Activated CD4-positive, alpha-beta T cell treated with anti-CD3 and anti-CD28 coated beads, Interleukin-2, amount 50 U/mL, for 4 hours (primary cell): ENCODE measurements at places on chromosomes 6 and 20.

DNA sequence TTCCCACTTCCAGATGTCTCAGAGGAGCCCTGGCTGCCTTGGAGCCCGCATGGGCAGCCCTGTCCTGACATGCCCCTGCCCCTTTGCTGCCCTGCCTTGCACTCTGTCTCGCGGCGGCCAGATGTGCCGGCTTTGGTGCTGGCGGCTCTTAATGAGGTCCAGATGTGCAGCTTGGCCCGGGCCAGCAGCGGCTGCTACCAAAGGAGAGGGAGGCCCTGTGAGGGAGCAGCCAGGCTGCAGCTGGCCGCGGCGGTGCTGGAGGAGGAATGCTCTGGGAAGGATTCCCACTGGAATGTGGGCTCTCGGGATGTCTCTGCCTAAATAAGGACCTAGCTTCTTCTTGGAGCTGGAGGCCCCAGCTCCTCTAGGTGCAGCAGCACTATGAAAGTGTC is 72.4 kb downstream of the FGD2 start:
- no peak for DNase-seq

DNA sequence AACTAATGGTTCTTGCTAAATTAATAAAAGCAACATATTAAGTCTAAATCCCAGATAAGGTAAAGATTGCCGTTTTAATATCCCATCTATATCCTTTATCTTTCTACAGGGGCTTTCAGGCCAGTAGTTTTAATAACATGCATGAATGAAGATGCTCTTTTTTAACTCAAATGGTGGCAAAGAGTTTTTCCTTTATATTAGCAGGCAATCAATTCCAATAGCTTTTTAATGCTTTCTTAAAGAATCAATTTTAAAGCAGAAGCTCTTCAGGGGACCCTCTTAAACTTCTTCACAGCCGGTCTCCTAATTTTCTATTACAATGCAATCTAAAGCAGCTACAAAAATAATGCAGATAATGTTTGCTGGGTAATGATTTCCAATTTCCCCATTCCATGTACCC is 107.8 kb upstream of the HS3ST5 start:
- DNase-seq: no peak

- DNase-seq: no peak
These were observed 7.3 kb upstream of the BPIFB3 start for GRCh38 chr20:33046412-33046811.

DNA sequence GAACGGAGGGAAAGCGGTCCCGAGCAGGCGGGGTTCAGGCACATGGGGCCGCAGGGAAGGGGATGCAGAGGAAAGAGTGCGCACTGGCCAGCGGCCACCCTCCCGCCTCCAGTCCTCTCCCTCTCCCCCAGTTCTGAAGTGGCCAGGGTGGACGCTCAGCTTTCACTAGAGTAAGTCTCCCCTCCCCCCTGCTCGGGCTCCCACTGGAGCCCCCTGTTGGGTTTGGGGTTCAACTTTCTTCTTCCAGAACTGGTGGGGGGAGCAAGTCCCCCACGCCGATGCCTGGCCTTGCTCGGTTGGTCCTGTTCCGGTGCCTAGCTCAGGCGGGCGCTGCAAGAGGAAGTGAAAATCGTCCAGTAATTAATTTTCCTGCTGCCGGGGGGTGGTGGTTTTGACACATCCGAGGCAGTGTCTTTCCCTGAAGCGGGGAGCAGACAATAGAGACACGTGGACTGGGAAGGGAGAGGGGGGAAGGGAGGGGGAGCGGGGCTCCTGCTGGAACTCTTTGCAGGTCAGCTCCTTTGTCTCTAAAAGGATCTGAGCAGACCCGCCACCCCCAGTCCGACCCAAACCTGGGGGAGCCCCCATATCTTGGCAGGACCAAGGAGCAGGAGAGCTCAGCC is 824 bp upstream of the SCRT2 start:
- no peak for DNase-seq

GRCh38 chr20:58448958-58449357 is 59.9 kb downstream of the VAPB start:
- no peak for DNase-seq

- DNase-seq: no peak
These were observed 133.0 kb downstream of the SAMD5 start for GRCh38 chr6:147641511-147641910.

DNA sequence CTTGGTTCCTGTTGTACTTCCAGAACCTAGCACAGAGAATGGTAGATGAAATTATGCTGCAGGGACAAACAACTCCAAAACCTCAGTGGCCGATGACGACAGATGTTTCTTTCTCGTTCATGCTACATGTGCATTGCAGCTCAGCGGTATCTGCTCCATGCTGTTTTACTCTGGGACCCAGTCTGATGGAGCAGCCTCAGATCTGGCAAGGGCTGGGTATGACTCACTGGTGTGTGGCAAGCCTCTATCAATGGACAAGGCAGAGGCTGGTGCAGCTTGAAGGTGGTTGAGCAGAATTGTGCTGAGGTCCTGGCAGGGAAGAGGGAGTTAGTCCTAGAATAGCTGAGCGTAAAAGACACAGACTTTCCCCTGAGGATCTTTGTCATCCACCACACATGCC is 10.3 kb upstream of the BLCAP start:
- DNase-seq: no peak

GRCh38 chr6:54390362-54390761 is 82.1 kb downstream of the TINAG start:
- no peak for DNase-seq

- DNase-seq: no peak
These were observed 21.0 kb upstream of the FYN start for GRCh38 chr6:111894272-111894671.

DNA sequence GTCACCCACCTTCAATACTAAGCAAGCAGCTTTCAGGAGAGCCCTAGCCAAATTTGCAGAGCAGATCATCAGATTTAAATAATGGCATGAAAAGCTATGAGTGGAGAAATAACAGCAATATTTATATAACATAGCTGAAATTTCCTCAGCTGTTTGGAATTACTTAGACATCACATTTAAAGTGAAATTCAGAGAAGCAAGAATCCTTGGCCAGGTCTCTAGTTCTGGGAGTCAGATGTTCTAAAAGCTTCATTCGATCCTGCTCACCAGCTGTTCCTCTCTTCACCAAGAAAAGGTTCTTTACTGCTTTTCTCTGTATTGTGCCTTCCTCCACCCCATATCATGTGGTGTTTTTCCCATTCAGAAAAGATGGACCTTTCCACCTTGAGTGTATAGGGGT is 152.3 kb upstream of the JAG1 start:
- DNase-seq: no peak

DNA sequence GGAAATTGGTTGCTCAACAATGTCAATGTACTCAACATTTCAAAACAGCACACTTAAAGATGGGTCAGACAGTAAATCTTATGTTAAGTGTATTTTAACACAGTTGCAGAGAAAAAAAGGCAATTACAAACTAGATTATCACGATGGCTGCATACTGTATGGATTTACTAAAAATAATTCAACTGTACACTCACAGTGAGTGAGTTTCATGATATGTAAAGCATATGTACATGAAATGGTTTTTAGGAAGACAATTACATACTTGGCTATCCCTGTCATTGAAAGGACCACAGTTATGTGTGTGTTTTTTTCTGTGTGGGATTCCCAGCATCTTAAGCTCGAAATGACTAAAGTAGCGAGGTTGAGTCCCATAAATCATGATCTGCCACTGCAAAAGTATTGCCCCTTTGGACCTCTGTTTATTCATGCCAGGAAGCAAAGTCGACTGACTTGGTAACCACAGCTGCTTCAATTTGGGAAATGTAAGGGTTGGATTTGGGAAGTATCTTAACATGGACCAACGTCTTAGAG is 5.5 kb upstream of the SALL4 start:
- DNase-seq: no peak

GRCh38 chr6:62978920-62979319 is 232.3 kb upstream of the FKBP1C start:
- no peak for DNase-seq

- no peak for DNase-seq
These were observed 213.2 kb upstream of the ZNF217 start for GRCh38 chr20:53806683-53807401.

GRCh38 chr20:39049148-39049547 is 87.0 kb downstream of the DHX35 start:
- DNase-seq: no peak

DNA sequence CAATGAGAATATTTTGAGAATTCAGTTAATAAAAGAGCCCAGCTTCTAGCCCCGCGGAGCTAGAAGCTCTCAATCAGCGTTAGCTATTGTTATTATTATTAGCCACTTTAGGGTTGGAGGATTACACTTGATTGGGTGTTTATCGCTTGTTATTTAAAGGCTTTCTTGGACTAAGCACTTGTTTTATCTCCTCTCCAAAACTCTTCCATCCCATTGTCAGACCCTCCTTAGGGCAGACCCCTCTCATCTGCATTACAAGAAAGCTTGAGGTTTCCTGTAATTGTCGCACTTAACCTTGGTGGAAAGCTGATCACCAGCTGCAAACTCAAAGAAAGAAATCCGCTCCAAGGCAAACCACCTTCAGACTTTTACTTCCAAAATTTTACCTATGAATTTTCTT is 4.8 kb downstream of the DPPA5 start:
- DNase-seq: no peak

DNA sequence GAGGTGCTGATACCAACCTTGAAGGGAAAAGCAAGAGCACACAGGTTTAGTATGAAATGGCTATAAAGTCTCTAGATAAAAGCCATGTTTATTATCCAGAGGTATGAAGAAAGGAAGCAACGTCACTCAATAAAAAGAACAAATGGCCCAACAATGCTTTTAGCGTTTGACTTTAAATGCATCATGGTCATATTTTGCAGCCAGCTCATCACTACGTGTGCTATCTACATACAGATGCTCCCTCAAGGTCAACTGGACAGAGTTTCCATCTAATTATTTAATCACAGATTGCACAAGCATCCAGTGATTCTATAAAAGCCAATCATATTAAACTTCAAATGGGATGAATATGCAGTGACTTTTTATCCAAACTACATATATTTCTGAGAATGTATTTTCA is 127.6 kb upstream of the SYNDIG1 start:
- DNase-seq: no peak

- DNase-seq: no peak
These were observed 128.2 kb downstream of the EDN3 start for GRCh38 chr20:59428441-59429205.

GRCh38 chr6:30483677-30484279 is 5.5 kb upstream of the HLA-E start:
- no peak for DNase-seq

- DNase-seq: no peak
These were observed 155.3 kb downstream of the EYA4 start for GRCh38 chr6:133396233-133396983.

GRCh38 chr20:48837014-48837413 is 9.2 kb upstream of the PREX1 start:
- no peak for DNase-seq

DNA sequence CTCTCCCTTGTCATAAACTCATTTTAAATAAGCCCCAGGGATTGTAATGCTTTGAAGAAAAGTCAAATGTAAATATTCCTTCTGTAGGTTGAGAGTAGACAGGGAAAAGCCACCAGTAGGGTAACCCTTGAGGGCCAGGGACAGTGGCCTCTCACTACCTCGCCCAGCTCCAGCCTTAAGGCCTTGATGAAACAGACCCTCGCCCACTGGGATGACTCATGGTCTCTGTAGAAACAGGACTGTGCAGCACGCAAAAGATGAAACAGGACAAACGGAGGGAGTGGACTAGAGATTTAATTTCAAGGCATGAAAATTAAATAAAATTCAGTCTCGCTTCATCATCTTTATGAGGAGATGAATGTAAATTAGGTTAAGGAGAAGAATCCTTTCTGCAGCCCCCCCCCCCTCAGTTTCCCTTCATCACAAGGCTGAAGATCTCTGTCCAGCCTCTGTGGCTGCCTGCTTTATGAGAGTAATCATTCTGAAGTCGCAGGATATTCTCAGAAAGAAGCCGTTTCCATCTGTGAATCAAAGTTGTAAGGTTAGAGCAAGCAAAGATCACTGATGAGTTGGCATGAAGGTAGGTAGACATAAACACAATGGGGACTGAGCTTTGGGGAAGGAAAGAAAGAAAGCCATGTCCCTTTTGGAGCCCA is 60.4 kb downstream of the TMEM200A start:
- DNase-seq: no peak

DNA sequence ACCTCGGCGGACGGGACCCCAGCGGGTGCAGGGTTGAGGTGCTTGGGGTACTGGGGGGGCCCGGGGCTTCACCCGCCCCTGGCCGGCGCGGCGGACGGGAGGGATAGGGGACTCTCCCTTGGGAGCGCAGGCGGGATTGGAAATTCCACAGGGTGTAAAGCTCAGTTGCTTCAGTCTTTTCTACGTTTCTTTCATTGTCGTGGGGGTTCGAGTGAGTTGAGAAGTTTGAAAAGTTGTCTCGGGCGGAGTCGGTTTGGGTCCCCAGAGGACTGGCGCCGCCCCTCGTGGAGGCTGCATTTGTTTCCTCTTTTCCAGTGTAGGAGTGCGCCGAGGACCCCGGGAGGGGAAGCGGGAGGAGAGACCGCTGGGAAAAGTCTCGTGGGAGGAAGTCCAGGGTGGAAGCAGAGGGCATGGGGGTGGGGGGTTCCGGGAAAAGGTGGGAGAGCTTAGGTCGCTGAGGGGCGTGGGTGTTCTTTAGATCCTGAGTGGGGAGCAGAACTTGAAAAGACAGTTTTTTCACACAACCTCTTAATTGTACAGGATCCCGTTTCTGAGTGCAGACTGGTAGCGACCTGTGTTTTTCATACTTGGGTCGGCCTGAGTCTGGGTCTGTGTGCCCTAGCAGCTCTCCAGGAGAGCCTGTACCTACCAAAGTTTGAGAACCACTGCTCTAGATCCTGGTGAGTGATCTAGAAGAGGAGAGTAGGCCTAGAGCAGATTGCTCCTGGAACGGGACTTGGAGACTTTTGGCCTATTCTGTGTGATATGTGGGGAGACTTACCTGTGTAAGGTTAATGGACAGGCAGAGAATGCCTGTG is 495 bp downstream of the FAM83B start:
- no peak for DNase-seq

DNA sequence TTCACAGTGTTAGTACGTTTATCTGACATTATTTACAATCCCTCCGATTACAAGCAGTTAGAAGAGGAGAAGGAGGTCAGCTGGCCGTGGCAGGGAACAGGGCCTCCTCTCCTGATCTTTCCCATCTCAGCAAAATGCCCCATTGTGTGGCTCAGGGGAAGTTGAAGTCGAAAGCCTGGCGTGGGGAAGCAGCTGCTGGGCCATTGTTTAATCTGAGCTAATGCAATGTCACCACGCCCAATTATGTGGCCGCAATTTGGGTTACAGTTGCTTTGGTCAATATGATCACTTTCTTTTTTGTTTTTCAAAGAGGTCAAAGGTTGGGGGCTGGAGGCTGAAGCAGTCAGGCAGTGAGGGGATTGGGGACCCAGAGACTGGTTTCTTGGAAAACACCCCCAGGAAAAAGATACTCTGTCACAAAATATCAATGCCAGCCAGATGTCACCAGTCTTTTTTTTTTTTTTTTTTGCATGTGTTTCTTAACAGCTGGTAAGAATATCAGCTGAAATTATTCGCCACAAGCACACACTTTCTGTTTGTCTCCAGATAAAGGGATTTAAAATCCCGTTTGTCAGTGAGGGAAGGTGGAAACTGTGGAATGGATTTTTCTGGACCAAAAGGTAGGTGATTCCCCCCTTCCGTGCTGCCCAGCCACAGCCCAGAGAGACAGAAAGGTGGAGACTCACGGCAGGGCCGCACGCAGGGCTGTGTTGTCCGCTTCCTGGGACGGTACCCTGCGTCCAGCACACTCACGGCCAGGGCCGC is 24.6 kb downstream of the DLL1 start:
- no peak for DNase-seq

- no peak for DNase-seq
These were observed 35.7 kb downstream of the CITED2 start for GRCh38 chr6:139338795-139339194.

GRCh38 chr20:18748987-18749386 is 64.6 kb upstream of the SCP2D1 start:
- no peak for DNase-seq
